ENCODE measurements at places on chromosomes 12 and 14.

DNA sequence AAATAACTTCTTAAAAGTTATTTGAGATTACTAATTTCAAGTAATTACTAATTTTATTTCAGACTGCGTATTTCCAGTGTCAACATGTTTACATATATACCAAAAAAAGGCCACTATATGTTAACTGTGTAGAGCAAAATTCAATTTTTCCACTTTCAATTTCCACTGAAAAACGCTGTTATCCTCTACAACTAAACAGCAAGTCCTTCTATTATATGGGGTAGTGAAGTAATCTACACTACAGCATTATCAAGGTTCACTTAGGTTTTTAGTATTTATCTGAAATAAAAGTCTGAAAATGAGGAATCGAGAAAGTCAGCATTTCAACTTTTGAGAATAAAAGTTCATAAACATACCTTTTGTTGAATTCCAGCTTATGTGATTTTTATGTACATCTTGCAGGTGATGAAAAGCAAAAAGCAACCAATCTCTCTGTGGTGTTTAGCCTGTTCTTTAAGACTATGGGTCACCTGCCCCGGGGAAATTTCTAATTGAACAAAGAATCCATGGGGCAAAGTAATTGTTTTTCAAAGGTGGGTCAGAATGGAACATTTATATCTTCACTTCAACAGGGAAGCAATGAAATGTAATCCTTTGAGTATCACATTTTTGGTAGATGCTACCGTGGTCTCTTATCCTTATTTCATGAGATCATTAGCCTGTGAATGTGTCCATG, 3.3 kb downstream of the BTG1 start:
- DNase-seq, result no peak

DNA sequence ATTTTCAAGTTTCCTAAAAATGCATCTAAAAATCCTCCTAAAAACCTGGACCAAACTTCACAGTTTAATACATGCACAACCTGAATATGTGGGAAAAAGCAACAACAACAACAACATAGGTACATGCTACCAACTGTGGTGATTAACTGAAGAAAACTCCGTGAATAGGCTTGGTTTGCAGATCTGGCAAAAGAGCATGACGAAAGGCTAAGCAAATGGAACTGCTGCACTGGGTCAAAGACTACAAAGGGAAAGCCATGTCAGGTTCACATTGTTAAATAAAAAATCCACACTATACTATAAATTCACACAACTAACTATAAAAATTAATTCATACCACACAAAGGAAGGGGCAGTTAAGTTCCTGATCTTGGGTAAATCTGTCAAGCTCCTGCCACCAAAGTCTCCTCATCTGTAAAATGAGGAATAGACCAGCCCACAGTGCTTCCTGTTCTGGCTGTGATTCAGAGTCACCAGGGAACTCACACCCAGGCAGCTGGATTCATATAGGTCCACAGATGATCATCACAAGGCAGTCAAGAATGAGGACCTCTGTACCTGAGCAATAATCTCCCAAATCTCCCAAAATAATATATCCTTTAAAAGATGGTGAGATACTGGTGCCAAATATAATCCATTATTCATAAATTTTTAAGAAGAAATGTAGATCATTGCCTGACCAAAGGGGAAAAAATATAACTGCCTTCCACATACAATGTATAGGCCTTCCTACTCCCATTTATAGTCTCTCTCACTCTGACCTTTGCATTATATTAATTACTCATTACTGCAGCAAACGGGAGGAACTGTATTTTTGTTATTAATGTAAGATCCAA, 7.0 kb downstream of the CORO1C start:
- no peak for DNase-seq

DNA sequence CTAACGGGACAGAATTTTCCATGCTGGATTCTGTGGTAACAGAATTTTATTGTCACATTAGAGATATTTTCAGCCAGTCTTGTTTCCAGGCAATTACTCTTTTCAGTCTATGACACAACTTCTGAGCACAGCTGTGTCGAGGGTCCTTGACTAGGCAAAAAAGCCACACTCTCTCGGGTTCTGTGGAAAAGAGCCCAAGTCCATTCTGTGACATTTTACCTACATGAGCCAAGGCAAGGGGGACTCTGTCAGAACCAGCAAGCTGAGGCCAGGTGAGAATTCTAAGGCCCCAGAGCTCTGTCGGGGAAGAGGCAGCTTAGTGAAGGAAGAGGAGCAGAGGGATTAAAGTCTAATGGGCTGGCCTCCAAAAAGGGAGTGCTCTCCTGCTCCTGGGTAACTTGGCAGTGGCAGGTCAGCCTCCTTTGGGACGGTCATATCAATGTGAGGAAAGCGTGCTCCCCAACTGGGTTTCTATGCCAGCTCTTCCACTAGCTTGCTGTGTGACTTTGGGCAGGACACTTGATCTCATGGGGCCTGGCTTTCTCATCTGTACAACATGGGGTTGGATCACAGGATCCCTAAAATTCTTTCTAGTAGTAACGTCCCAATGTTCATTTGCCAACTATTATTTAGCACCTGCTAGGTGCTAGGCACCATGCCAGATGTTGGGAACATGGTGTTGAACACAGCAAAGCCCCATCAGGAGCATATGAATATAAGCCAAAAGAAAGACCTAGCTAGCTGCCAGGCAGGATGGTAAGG, 16.0 kb upstream of the RIC8B start:
- no peak for DNase-seq

- peak; percentile 87 for DNase-seq
Measured at GRCh38 chr14:101980700-101981099, 16.3 kb downstream of the DYNC1H1 start.

- no peak for DNase-seq
Measured at GRCh38 chr12:30679241-30679640, 16.4 kb downstream of the IPO8 start.

GRCh38 chr12:41981758-41982157, 162.9 kb downstream of the GXYLT1 start:
- DNase-seq, result peak; percentile 2

- DNase-seq, result no peak
Measured at GRCh38 chr12:81450920-81451739, 308.0 kb downstream of the PPFIA2 start.

GRCh38 chr14:87679866-87680265, 313.1 kb downstream of the GALC start:
- DNase-seq, result no peak

DNA sequence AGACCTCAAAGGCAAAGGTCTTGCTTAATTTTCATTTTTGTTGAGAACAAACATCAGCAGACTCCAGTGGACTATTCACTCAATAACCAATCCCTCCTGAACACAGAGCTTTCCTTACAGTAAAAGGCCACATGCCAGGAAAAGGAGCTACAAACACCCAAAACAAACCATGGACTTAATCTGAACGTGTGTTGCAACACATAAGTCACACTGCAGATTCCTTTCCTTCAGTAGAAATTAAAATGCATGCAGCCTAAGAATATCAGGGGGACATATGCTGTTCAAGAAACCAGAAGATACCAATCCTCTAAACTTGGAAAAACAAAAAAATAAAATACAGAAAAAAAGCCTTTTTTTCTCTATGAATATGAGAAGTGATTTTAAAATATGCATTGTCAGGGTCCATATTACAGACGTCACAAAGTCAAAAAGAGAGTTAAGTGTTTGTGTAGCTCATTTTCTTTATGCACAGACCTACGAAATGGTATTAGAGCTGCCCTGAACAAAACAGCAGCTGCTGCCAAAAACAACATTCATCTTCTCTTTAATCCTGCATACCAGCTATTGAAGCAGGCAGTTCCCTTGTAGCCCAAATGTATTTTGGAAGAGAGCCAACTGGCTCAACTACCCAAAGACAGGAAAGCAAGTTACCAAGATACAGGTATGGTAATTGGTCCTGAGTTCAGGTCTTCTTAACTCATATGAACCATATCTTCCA, 26.2 kb downstream of the KITLG start:
- no peak for DNase-seq

DNA sequence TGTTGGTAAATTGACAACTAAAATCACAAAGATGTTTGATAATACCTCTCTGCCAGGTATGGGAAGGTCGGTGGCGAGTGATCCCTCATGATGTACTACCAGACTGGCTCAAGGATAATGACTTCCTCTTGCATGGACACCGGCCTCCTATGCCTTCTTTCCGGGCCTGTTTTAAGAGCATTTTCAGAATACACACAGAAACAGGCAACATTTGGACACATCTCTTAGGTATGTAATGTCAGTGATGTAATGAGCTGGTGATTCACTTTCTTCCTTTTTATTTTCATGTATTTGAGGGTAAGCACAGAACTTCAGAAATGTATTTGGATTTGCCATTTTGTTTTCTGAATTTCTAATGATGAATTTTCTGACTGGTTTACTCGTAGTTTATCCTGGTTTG, 42.6 kb upstream of the LRTM2 start:
- DNase-seq, result peak; percentile 58

- DNase-seq, result no peak
Measured at GRCh38 chr12:48216785-48217184, 13.7 kb upstream of the OR10AD1 start.

DNA sequence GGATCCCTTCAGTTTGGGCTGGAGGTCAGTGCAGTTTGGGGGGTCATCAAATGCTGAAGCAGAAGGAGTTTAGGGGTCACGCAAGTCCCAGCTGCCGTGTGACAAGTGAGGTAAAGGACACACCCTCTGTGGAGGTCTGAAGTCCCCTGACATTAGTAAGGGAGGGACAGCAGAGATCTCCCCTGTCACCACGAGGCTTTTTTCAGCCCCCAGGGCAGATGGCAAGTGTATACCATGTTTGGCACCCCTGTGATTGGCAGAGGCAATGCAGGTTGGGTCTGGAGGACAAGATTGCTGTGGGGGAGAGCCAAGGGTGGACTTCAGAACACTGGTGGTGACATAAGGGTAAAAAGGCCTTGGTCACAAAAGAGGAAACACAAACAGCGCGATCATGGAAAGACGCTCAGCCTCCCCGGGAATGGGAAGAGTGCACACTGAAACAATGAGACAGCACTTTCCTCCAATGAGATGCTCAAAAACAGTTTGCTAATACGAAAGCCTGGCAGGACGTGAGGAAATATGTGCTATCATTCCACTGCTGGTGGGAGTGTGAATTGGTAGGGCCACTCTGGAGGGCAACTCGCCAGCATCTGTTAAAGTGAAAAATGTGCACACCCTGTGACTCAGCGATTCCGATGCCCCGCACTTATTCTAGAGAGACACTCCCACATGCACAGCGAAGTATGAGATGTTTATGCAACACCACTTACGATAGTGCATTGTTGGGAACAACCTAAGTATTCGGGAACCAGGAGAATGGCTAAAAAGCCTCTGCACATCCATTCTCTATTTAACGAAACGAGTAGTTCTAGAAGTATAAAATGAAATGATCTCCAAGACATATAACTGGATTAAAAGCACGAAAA, 14.4 kb upstream of the CD27 start:
- DNase-seq, result peak; percentile 94

- DNase-seq, result peak; percentile 74
Measured at GRCh38 chr12:124940393-124941169, 26.1 kb upstream of the UBC start.

DNA sequence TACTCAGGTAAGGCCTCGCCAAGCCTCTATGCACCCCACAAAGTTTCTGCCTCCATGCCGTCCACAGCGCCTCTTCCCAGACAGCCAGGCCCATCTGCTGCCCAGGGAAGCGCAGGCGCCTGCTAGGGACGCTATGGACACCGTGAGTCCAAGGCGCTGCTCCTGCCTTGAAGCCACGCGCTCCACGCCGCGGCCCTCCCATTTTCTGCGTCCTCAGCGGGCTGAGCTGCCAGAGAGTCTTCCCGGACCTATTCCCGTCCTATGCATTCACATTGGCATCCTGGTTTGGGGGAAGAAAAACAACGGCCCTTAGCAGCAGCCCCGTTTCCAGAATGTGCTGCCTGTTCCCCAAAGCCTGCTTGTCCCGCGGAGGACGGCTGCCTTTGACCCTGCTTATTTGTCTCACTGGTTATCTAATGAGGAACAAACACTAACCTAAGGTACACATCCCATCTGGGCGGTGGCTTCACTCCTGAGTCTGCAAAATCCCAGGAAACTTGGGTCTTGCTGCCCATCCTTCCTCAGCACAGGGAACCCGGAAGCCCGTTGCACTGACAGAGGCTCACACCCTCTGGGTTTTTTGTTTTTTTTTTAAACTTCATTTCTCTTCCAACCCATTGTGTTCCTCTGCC, 38.0 kb downstream of the MMAB start:
- no peak for DNase-seq

DNA sequence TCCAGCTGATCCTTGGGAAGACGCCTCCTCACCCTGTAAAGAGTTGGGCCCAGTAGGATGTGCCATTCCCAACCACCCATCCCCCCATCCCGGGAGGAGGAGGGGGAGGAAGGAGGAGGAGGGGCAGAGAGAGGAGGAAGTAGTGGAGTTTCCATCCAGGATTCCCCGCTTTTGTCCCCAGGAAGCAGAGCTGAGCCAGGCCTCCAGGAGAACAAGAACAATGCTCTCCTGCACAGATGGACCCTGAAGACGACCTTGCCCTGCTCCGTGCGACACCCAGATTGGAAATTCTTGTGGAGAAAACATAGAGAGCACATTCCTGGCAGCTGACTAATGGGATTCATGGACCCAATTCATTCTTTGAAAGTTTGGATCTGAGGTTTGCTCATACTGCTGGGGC, 132.3 kb upstream of the CRY1 start:
- peak; percentile 17 for DNase-seq

- no peak for DNase-seq
Measured at GRCh38 chr12:92603741-92604432, 98.9 kb upstream of the PLEKHG7 start.

GRCh38 chr14:76720382-76720813, 40.9 kb upstream of the VASH1 start:
- DNase-seq, result no peak

DNA sequence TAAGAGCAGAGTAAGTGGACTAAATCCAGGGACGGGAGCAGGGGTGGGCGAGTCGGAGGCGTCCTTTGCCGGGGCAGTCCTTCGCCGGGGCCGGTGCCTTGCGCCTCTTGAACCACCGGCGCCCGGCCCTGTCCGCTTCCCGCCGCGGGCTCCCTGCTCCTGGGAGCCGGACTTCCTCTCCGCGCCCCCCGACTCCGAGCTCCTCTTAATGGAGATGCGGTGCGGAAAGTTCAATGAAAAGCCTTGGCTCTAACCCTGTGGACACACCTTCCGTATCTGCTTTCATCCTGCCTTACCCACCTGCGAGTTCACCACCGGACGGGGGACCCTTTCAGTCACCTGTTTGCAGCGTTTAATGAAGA, 412 bp downstream of the FGFR1OP2 start:
- DNase-seq, result no peak

DNA sequence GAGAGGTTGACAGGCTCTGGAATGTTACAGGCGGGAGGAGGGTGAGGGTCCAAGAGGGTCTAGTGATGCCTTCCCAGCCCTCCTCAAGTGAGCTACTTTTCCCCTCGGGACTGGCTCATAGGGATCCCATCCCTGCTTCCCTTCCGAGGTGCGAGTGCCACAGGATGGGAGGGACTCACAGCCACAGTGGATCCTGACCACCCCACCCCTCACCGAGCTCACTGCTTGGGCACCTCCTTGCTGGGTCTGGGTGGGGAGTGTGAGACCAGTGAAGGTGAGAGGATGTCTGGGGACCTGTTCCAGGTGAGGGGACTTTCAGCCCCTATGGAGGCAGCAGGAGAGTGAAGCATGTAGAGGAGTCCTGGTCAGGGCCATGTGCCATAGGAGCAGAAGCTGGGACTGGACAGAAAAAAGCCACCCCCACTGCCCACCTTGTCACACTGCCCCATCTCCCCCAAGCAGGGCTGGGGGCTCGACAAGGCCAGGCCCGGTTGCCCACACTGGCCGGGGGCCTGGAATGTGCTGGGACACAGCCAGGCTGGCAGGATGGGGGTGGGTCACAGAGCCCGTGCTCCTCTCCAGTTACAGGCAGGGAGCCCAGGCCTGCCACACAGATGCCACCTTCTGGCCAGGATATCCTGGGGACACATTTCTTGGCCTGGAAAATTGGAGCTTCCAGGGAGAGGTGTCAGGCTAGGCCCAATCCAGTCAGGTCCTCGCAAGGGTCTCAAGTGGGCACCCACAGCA, 1.7 kb upstream of the TNS2 start:
- DNase-seq, result peak; percentile 66

Data from HS-27A (cell line).